IMR-90 (cell line): ENCODE measurements at places on chromosomes 1 and 21. TPM values are rescaled to one million over a fixed set of nuclear protein-coding genes. Genes with fewer than 3 reads are reported as not detected.

KLF18 gene
- total RNA-seq = not detected in 2 replicates

FCER1G gene
- not detected in 2 replicates for total RNA-seq

HMGCL gene
- 31.9 and 33.5 TPM in 2 replicates for total RNA-seq

USH2A gene
- under 0.01 TPM in 2 replicates for total RNA-seq

CATSPERE gene
- 0.18 and 0.28 TPM in 2 replicates for total RNA-seq
